ENCODE measurements at places on chromosomes 5 and 9.

DNA sequence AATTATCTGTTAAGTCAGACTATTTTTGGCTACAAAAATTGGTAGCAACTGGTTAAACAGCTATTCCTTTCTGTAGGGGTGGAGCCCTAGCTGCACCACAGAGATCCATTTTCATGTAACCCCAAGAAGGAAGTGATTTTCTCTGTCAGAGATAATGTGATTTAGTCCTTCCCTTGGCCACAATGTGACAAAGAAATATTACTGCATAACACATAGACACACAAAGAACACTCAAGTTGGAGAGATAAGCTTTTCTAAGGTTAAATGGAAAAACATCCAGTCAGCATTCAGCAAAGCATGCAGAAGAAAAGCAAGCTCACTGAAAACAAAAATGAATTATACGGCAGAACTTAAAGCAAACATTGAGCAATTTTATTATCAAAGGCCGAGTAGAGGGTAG lies 227.8 kb upstream of the CDH9 start:
- no peak for DNase-seq

GRCh38 chr9:123912167-123912897 lies 17.6 kb downstream of the DENND1A start:
- no peak for DNase-seq

- DNase-seq, result no peak
Observed at GRCh38 chr5:129658801-129659200, 89.1 kb upstream of the MINAR2 start.

- no peak for DNase-seq
Observed at GRCh38 chr5:71786337-71787055, 67.4 kb downstream of the CARTPT start.

DNA sequence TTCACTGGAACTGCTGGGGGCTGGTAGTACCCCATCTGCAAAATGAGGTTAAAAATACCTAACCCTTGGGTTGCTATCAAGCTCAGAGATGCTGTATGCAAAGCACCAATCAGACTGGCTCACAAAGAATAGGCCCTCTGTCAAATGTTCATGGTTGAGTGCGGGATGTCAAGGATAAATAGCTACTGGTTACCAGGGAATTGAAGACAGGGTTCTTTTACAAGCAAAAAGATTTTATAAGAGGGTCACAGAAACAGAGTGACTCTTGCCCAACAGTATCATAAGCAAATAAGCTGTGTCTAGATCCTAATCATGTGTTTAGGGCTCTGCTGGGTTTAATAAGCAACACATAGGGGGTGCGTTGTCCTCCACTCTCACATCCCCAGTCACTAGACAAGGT lies 11.9 kb downstream of the SYK start:
- no peak for DNase-seq

GRCh38 chr9:3836011-3836410 lies 310.2 kb upstream of the RFX3 start:
- no peak for DNase-seq

- DNase-seq, result no peak
Observed at GRCh38 chr5:4520559-4520958, 619.6 kb upstream of the ADAMTS16 start.

- peak; percentile 4 for DNase-seq
Observed at GRCh38 chr9:87337335-87338087, 160.2 kb upstream of the DAPK1 start.

DNA sequence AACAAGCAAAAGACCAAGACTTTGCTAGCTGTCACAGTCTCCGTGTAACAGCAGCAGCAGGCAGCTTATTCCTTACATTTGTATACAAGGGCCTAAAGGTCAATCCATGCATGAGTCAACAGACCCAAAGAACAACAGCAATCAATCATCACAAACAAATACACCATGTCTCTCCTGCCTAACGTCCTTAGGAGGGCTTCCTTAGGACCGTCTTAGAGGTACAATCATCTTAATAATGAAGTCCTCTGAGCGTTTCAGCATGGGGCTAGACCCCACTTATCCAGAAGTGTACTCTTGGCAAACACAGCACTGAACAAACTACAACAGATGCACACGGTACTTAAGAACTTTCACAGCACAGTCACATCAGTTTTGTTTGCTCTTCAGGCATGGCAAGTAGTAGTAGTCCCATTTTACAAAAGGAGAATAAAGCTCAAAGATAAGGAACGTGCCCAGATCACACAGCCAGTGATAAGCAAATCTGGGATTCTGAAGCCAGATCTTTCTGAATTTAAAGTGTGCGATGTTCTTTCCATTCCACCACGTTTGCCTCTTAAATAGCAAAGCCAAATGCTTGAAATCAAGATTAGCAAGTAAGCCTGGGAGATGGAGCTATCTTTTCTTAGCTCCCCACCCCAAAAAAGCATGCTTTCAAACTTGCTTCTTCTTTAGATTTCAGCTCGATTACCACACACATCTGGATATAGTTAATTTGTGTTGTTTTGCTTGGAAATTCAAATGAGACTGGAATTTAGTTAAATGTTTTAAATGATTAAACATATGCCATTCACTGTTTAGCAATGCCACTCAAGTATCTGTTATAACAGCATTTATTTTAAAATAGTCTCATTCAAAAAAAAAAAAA lies 24.2 kb downstream of the PSMB7 start:
- DNase-seq, result no peak

GRCh38 chr9:134641173-134641989 lies at the start of gene COL5A1:
Gene COL5A1, plus strand, starts transcription at chr9:134641803. Its CDS starts 385 bp downstream, at chr9:134642188.
- DNase-seq, result peak; percentile 16

- DNase-seq, result no peak
Observed at GRCh38 chr5:147844846-147845245, 13.4 kb upstream of the SPINK1 start.

DNA sequence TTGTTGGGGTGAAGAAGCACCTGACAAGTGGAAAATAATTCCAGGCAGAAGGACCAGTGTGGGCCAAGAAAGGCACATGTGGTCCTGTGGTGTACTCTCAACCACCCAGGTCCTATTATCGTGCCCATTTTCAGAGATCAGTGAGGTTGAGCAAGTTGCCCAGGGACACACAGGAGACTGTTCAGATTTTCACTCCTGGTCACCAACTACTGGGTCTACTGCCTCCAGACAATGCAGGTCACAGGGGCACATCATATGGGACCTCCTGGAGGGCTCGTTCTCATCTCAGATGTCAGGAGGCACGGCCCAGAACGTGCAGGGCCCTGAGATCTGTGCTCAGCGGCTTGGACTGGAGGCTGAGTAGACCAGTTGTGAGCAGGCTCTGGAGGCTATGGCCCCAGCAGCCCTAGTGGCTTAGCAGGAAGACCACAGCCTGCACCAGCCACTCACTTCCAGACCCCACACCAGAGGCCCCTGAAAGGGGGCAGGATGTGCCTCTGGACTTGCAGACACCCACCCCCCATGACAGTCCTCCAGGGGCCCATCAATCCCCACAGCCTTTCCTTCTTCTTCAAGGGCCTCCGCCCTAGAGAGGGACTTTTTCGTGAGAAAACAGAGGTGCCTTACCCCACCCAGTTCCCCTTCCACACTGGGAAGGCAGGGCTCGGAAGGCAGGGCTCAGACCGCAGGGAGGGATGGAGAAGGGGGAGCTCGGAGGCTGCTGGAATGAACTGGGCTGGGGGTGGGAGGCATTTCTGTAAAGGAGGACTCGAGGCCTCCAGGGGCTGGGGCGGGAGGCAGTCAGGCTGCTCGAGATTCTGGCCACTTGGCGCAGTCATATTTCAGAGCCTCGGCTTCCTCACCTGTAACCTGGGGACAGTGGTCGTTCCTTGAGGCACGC lies 82.7 kb upstream of the NEURL1B start:
- no peak for DNase-seq

- DNase-seq, result peak; percentile 20
Observed at GRCh38 chr9:96883922-96884321, 29.6 kb upstream of the ZNF782 start.

- no peak for DNase-seq
Observed at GRCh38 chr9:87270221-87270847, 227.3 kb upstream of the DAPK1 start.

DNA sequence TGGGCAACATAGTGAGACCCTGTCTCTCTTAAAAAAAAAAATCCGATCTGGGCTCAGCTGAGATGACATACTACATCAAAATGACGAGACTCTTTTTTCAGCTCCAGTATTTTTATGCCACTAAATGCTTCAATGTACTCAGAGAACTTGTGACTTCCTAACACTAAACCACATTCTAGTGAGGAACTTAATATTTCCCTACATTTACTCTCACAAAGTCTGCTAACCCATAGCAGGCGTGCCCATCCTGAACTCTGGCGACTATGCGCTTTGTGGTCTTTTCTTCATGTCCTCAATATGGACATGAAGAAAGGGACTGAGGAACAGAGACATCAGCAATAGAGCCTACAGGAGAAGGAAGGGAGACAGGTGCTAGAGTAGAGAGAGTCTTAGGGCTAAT lies 41.3 kb downstream of the ITK start:
- no peak for DNase-seq

DNA sequence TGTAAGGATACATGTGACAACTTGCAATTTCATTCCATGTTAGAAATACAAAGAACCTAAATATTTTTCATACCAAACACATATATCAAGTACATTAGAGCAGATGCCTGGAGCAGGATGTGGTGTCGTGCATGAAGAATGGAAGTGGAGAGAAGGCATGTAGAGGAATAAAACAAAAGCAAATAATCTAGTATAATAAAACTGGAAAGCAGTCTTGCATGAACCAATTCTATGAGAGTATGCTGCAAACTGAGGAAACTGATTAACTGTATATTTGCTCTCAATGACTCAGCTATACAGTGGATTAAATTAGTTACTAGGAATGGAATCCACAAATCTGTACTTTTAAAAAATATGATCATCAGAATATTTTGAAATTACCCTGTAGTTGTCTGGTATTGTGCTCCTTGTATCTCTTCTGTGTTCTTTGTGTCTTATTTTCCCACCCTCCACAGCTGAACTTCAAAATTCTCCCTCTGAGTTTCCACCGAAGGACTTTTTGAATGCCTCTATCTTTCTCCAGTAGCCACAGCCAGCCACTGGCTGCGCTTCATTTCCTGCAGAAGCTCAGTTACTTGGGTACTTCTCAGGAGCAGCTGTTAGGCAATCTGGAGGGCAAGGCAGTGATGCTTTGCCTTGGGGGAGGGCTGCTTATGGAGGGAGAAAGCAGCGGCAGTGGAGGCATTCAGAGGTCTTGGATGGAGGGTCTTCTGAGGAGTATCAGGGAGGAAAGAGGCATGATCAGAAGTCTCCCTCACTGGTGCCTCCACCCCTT lies 608.0 kb downstream of the BRINP1 start:
- no peak for DNase-seq

DNA sequence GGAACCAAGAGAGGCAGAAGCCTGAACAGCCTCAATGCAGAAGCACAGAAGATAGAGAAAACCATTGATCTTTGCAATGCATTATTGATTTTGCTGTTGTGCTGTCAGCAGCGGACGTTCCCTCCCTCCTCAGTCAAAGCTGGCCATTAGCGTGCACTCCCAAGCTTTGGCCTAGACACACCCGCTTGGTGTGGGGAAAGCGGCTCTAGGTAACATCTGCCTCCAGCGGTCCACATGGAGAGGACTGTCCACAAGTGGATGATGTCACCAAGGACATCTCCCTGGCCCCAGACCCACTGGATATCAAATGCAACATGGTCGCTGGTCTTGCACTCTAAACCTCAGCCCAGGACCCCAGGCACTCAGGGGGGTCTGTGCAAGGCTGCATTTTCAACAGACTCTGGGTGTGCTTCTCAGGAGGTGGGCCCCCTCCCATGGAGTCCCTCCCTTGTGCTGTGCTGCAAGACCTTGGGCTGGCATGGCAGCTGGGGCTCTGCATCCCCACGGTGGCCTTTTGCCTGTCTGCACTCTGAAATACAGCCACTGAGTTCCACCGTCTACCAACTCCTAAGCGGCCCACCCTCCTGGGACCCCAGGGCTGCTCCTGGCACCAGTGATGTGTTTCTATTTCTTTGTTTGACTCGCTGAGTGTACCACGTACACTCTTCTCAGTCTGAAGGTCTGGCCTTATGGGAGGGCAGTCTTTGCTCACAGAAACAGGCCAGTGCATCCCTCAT lies 1.9 kb downstream of the SEMA4D start:
- no peak for DNase-seq

GRCh38 chr5:135276151-135276550 lies 122.9 kb downstream of the MACROH2A1 start:
- DNase-seq, result no peak

DNA sequence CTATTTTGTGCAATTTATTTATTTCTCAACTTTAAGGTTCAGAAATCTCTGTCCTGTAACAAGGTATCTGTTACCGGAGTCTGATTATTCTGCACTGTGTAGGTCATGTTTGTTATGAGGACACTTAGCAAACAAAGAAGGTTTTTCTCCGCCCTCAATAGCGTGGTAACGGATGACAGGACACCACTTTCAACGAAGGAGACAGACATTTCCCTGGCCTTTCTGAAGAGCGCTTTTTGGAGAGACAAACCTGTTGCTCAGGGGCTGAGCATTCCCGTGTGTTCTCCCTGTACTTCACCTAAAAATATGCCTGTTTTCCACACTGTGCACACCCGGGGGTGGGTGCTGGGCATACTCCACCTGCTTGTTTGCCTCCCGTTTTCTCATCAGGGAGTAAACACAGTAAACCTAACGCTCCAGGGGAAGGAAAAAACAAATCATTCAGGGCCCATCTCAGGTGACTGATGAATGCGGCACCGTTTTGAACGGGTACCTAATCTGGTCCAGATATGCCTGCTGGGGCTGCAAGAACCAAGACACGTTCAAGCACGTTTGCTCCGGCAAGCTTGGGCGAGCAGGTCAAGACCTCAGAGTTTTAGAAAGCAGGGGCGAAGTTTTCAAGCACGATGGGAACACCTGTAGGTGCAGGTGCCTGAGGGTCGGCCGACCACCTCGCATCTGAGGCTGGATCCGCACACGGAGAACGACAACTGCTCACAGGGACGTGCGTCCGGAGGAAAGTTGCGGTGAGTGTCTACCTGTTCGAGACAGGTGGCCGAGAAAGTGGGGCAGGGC lies 859 bp downstream of the RETREG1 start:
- DNase-seq, result no peak

GRCh38 chr5:128708841-128709240 lies 170.8 kb upstream of the FBN2 start:
- no peak for DNase-seq

- DNase-seq, result peak; percentile 29
Observed at GRCh38 chr9:93346231-93347112, 105.0 kb upstream of the FAM120A start.

GRCh38 chr9:87874304-87874623 lies 8.4 kb upstream of the SPATA31E1 start:
- no peak for DNase-seq

DNA sequence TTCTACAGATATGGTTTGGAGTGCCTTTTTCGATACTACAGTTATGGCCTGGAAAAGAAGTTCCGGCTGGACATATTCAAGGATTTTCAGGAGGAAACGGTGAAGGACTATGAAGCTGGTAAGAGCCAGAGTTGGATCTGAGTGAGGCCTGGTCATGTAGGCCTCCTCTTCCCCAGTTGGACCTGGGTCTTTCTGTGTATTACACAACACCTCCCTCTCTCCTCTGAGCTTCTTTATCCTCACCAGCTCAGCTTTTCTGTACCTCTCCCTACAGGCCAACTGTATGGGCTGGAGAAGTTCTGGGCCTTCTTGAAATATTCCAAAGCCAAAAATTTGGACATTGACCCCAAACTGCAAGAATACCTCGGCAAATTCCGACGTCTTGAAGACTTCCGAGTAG lies 39.2 kb downstream of the FAXDC2 start:
- no peak for DNase-seq

GRCh38 chr5:179780362-179780761 lies 13.4 kb upstream of the LTC4S start:
- peak; percentile 71 for DNase-seq

All from suppressor macrophage treated with lipopolysaccharide for 4 hours (primary cell).